ENCODE measurements at places on chromosomes 6 and 20.

DNA sequence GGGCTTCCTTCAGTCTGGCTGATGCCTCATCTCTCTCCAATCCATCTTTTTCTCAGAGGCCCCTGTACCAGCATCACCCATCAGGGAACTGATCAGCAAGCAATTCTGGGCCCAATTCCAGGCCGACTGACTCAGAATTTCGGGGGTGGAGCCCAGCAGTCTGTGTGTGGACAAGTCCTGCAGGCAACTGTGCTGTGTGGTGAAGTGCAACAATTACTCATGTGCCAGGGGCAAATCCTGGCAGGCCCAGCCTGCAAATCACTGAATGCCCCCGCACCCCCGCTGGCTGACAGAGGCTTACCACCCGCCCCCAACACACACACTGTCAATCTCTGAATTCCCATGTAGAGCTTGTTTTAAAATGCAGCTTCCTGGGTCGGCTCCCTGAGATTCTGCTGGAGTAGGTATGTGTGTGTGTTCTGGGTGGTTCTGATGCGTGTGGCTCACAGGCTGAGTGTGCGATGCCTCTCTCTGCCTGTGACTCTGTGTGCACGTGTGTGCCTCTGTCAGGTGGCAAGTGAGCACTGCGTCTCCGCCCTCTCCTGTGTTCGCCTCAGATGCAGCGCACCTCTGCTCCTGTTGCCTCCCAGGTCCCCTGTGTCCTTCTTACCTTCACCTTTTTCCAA lies 45.4 kb downstream of the SSR1 start:
- DNase-seq = no peak

GRCh38 chr6:121335087-121336008 lies 1.1 kb upstream of the TBC1D32 start:
- peak; percentile 57 for DNase-seq

GRCh38 chr6:86888301-86888700 lies 49.0 kb upstream of the HTR1E start:
- no peak for DNase-seq

- no peak for DNase-seq
Measured at GRCh38 chr20:34165018-34165619, 53.1 kb upstream of the EIF2S2 start.

- no peak for DNase-seq
Measured at GRCh38 chr20:16555754-16556153, 17.5 kb downstream of the KIF16B start.

Measured in NCI-H524 (cell line).